Left lobe of liver (tissue), 2 donors: ENCODE measurements at places on chromosomes 2 and 18.

DNA sequence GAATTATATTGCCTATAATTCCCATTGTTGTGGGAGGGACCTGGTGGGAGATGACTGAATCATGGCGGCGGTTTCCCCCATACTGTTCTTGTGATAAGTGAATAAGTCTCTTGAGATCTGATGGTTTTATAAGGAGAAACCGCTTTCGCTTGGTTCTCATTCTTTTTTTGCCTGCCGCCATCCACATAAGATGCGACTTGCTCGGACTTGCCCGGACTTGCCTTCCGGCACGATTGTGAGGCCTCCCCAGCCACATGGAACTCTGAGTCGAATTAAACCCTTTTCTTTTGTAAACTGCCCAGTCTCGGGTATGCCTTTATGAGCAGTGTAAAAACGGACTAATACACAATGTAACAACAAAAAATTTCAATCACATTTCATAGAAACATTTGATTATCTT lies 115.8 kb downstream of the C2orf74 start:
- DNase-seq = no peak

DNA sequence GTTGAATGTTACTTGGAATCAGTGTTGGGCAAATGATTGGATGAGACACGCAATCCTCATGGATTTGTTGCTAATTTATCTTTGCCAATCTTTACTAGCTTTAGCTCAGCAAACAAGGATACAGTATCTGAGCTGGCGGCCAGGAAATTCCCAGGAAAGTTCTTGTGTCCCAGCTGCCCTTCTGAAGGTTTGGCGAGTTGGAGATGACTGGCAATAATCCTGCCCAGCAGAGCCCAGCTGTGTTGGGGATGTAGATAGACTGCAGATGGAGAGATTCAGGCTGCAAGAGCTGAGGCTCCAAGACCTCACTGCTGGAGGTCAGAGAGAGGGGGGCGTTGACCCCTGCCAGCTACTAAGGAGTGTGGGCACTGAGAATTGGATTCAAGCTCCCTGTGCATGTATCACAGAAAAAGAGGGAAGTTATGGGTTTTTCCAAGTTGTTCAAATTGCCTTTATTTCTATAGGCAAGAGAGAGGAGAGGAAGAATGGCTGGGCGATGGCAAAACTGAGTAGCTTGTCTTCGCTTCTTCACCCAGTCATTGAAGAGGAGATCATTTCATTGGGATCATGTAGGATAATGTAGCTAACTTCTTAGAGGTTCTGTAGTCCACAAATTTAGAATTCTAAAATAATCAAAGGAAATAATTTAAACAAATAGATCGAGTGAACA lies 506.8 kb upstream of the LRATD1 start:
- no peak for DNase-seq

DNA sequence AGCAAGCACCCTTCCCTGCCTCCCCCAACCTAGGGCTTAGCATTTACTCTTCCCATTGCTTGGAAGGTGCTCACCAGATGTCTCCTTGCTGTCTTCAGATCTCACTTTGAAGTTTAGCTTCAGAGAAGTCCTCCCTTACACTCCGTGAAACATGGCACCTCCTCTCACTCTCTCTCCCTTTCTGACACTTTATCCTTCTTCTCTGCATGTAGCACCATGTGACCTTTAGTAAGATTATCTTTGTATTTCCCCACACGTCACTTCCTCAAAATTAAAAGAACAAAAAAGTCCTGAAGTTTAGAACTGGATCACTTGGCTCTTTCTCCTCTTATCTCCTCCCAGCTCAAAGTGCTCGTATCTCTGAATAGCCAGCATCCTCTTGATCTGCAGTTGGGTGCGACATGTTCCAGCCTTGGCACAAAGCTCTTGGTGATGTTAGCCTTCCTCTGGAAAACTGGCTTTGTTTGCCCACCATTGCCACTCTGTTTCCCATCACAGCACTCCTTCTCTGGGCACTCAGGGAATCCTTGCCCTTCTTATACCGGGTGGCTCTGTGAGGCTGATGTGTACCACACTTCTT lies 40.6 kb upstream of the EPAS1 start:
- no peak for DNase-seq

GRCh38 chr2:159013103-159013502 lies 44.7 kb downstream of the TANC1 start:
- DNase-seq = no peak

- no peak for DNase-seq
These were observed 507.6 kb upstream of the SPHKAP start for GRCh38 chr2:228689053-228689452.

DNA sequence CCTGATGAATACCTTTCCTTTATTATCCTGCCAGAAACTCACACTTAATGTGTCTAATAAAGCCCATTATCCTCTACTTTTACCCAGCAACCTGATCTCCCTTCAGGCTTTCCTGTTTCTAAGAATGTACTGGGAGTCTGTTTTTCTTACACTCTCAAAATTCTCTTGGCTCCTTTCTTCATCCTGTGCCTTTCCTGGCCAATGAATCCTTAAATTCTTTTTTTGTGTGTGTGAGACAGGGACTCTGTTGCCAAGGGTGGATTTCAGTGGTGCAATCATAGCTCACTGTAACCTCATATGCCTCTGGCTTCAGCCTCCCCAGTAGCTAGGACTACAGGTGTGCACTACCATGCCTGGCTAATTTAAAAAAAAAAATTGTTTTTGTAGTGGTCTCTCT lies 72.7 kb downstream of the MAP2 start:
- DNase-seq = no peak

DNA sequence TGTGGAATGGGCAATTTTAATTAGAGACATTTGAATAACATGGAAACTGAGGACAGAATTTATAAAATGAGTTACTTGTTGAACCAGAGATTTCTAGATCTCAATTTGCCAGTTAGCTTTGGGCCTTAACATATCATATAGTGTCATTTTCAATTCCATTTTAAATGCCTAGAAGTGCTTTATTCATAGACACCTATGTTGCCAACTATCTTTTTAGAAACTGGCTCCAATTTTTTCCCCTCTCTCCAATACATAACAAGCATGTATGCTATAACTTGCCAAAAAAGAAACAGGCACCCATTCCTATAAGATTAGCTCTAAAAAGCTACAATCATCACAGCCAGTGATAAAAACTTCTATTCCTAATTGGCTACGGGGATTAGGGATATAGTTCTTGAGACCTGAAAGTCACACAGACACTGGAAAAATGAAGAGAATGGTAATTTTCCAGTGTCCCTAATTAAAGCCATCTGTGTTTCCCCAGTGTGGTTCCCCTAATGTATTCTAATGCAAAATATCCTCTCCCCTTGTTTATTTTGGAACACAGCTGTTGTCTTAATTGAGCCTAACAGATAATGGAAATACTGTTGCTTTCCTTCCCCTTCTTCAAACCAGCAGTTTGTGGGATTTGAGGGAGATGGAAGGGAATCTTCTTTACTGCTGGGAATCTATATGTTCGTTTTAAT lies 205.5 kb upstream of the FSHR start:
- DNase-seq = no peak

DNA sequence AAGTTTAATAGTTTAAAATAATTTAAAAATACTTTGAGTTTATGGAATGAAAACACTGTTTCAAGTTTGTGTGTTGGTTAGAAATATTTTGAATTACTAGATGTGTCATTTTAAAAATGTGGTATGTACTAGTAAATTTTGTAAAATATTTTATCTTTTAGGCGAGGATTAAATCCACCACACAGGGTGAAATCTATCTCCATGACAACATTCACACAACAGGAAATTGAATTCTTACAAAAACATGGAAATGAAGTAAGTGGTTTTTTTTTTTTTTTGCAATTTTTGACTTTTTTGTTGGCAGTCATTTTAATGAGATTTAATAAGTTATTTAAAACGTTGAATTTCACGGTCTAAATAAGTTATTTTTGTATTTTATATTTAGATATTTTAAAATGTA lies 19.4 kb downstream of the AGFG1 start:
- no peak for DNase-seq

GRCh38 chr18:54203914-54204313 lies 20.6 kb downstream of the MBD2 start:
- no peak for DNase-seq

GRCh38 chr2:108858894-108859293 lies 72.3 kb downstream of the CCDC138 start:
- DNase-seq = no peak

- DNase-seq = no peak
These were observed 764.3 kb downstream of the METTL4 start for GRCh38 chr18:1806884-1807615.

DNA sequence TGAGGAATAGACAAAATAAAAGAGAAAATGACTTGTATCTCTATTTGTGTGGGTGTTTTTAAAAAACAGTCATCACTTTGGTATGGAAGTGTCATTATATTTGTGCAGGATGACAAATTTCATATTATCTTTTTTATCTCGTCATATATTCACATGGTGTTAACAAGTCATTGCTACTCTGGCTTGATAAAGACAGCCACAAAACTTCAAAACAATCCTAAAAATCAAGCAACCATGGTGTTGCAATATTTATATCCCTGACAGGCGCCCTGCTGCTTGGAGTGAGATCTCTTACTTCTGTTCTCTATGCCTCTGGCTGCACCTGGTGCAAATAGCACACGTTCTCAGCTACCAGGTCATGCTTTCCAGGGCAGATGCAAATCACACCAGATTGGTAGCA lies 278.0 kb upstream of the EPHA4 start:
- DNase-seq = no peak

- peak; percentile 48 for DNase-seq
These were observed 49.3 kb downstream of the HS6ST1 start for GRCh38 chr2:128269063-128269989.

GRCh38 chr18:27142891-27143290 lies 42.2 kb downstream of the CHST9 start:
- no peak for DNase-seq

DNA sequence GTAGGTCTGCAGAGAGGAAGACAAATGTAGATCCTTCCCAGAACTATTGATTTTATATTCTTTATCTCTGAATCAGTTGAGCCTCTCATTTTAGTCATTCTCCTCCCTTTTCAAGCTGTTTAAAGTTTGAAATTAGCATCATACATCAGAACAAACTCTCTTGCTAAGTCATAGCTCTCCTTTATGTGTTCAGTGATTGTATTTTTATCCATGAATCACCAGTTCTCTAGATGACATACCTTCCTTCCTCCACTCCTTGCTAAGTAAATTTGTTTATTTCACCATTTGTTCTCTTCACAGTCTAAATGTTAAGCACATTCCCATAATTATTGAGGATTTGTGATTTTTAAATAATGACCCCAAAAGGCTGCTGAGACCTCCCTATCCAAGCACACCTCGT lies 63.5 kb upstream of the RAPGEF4 start:
- no peak for DNase-seq

GRCh38 chr2:71426721-71427120 lies 26.6 kb upstream of the DYSF start:
- DNase-seq = no peak

- DNase-seq = no peak
These were observed 155.0 kb upstream of the GCFC2 start for GRCh38 chr2:75865702-75866101.

- no peak for DNase-seq
These were observed 58.3 kb downstream of the CTIF start for GRCh38 chr18:48597110-48597509.

GRCh38 chr2:129492548-129492947 lies 486.9 kb upstream of the RAB6C start:
- DNase-seq = no peak

GRCh38 chr2:182904844-182905243 lies 38.4 kb upstream of the FRZB start:
- no peak for DNase-seq

GRCh38 chr2:191128172-191128910 lies 22.5 kb downstream of the STAT4 start:
- no peak for DNase-seq

DNA sequence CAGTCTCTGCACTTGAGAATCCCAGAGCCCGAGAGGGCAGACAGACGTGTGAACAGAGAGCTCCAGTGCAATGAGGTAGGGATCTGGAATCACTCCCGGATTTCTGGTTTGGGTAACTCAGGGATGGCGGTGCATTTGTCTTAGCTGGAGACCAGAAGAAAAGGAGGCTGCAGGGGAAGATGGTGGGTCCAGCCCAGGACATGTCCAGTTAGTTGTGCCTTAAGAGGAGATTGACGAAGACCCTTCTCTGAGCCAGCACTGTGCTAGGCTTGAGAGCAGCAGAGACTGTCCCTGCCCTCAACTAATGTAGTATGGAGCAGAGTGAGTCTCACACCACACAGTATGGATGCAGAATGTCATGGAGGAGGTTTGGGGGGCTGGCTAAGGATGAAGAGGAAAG lies 150.6 kb upstream of the COPS8 start:
- no peak for DNase-seq

DNA sequence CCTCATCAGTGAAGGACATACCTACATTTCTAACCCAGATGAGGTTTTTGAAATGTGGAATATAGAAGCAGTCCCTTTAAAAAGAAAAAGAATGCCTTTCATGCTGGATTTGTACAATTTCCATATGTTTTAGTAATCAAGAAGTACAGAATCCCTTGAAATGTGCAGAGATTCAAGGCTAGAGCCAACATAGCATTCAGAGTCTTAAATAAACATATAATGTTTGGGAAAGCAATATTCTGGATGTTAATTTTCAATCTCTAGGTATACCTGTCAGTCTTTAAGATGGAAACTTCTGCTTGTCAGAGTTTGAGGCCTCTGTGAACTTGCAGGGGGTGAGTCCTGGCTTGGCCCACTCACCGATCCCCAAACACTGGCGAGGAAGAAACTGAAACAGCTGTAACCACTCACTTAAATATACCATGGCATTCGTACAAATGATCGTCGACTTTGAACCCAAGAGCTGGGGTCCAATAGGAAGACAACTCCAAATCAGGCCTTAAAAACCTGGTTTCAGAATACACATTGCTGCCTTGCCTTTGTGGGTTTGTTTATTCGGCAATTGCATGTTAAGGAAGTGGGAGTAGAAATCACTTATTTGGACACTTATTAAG lies 132.8 kb upstream of the NCK2 start:
- no peak for DNase-seq

- no peak for DNase-seq
These were observed 9.5 kb downstream of the CAPN14 start for GRCh38 chr2:31207790-31208189.

GRCh38 chr2:236657801-236658200 lies 88.2 kb downstream of the ACKR3 start:
- DNase-seq = no peak

DNA sequence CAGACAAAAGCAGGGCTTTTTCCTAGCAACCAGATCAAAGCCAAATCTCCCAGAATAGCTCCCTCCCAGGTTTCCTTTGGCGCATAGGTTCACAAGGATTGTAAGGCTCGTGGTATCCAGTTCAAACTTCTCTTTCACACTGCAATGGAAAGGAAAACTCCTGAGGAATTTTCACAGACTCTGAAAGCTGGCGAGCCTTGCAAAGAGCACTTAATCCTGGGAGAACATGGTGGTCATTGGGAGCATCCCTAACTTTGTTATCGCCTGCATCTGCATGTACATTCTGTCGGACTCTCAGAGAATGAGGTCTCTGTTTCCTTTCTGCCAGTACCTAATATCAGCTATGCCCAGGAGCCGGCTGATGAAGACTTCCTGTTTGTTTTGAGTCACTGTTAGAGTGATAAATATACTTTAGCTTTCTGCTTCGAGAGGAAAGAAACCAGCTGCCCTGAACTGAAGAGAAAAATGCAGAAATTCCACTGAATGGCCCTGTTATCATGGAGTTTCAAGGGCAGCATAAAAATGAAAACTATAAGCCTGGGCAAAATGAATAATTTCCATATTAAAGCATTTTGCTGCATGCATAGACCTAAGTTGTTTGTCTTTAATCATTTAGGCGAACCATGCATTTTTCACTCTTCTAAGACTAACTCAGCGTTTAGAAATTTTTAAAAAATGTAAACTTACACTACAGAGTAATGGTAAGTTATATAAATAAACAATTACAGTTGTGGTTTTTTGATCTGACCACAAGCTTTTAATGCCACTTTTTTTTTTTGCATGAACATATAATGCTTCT lies 76.4 kb upstream of the ZEB2 start:
- DNase-seq = no peak
